T-helper 22 cell (primary cell): ENCODE measurements at places on chromosomes 2 and 18.

DNA sequence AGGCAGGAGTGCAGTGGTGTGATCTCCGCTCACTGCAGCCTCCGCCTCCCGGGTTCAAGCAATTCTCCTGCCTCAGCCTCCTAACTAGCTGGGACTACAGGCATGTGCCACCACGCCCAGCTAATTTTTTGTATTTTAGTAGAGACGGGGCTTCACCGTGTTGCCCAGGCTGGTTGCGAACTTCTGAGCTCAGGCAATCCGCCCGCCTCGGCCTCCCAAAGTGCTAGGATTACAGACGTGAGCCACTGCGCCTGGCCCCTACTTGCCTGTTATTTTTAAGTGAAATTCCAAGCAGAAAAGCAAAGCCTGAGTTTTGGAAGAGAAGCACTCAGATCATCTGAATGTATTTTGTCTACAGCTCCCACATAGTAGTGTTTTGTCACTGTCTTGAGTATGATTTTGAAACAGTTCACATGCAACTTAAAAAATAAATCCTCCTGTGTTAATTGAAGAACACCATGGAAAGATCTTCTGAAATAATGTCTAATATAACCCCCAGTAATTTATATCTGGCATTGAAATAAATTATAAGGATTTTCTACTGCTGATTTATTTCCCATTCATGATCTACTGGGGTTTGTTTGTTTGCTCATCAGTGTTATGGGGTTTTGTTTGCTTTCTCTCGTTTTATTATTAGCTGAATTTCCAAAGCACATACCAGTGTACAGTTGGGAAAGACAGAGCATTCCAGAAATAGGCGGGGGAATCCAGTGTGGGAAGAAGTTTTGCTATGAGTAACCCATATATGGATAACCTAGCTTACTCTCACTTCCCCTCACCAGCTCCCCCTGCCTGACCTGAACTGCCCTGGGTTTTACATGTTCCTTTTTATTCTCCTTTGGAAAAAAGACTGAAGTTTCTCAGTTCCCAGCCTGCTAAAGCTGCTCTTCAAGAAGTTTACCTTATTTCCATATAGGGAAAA, 80.1 kb upstream of the MAP3K20 start:
- no peak for DNase-seq

- no peak for DNase-seq
These were observed 643.2 kb upstream of the PIK3C3 start for GRCh38 chr18:41311571-41312547.

GRCh38 chr2:227848586-227848985, 22.8 kb upstream of the DAW1 start:
- DNase-seq: no peak

DNA sequence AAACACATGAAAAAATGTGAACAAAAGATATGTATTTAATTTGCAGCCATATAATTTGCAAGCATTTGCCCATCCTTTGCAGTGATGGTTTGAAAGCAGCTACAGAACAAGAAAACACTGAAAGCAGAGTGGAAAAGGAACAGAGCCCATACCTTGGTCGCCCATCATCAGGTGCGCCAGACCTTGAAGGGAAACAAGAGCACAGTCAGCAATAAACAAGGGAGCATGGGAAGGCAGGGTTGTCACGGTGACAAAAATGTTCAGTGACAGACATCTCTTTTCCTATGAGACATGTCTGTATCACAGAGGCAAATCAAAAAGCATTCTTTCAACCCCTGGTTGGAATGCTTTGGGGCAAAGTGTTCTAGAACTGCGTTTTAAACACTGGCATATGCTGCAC, 109.4 kb downstream of the NRXN1 start:
- no peak for DNase-seq
